ENCODE measurements at places on chromosomes 5 and 9.

DNA sequence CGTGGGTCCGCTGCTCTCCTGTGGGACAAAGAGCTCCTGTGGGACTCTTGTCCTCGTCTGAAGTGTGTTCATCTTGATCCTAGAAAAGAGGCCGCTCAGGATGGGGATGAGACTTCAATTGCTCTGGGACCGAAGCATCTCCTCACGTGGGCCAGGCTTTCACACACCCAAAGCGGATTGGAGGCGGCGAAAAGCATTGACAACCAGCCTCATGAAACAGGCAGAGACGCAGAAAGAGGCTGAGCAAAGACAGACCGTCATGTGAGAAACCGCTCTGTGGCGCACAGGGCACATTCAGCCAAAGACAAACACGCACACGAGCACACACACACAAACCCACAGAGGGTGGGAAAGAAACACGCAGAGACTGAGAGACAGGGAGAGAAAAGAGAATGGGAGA lies 479.5 kb downstream of the SPATA31A7 start:
- no peak for DNase-seq

DNA sequence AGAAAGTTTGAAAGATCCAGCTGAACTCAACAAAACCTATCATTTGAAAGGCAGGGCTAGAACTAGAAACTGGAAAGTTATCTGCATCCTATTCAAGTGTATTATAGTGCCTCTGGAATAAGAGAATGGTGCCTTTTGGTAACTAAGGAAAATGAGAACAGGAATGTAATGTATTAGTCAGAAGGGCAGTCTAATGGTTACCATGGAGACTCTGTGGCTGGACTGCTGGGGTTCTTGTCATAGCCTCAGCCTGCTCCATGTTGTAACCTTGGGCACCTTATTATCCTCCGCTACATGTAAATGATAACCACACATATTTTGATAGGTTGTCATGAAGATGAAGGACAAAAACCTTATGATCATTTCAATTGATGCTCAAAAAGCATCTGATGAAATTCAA lies 24.6 kb upstream of the IFNB1 start:
- DNase-seq = no peak

- no peak for DNase-seq
These were observed 38.7 kb downstream of the MAPK9 start for GRCh38 chr5:180253036-180253824.

- DNase-seq = no peak
These were observed 325.0 kb downstream of the EDIL3 start for GRCh38 chr5:84059672-84060071.

DNA sequence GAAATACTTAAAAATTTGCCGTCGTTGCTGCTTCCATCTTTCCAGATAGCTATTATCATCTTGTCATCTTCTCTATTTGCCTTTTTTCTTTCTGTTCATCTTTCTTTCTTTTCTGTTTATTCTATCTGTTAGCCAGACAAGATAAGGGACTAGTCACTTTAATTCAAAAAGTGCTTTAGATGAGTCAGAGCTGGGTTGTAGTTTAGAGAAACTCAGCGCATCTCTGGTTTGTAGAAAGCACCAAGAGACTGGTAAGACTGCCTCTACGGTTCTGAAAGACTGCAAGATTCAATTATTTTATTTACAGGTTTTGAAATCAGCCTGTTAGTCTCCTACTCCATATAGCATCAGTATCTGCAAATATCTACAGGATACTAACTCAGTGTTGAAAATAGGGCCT lies 562.8 kb upstream of the RIOK2 start:
- DNase-seq = no peak

DNA sequence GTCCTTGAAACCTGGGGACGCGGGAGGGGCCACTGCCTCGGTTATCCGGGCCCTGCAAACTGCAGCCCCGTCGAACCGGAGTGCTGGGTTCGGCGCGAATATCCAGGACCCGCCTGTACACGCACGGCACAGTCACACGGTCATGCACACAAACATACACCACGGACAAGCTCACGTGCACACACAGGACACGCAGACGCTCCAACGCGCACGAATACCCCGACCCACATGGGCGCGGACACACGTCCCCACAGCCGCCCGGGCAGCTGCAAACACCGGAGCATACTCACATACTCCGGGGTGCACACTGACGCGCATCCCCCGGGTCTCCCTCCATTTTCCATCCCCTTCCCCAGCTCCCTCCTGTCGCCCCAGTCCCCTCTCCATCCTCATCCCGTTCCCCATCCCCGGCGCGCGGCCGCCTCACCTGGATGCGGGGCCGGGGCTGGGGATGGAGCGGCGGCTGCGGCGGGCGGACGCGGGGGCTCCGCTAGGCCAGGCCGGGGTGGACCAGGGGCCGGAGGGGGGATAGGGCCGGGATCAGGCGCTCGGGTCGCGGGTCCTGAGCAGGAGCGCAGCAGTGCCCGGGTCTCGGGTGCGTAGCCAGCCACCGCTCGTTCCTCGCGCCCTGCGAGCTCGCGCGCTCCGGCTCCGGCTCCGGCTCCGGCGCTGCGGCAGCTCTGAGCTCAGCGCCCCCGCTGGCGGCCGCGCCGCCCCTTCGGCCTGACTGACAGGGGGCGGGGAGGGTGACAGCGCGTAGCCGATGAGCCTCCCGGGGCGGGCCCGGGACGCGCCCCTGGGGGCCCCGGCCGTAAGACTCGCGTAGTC lies at the start of the genes EIF4E1B and SNCB:
EIF4E1B (plus strand) TSS at position 823 of the 828 bp plus-strand sequence. CDS start 12,113 bp downstream, outside the sequence.
SNCB (minus strand) TSS at position 682 of the 828 bp plus-strand sequence. CDS start 880 bp downstream, outside the sequence.
- DNase-seq = no peak

DNA sequence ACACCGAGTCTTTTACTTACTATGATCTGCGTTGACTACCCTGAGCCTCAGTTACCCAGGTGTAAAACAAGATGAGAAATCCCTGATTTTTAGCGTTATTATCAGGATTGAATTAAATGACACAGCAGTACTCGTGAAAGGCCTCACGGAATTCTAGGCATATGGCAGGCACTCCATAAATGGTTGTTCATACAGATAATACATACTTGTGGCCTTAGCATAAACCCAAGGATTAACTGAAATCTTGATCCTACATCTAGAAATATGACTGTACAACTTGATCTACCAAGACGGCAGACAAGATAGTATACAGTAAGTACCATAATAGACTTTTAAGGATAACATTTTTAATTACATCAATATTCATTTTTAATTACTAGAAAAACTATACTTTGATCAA lies 409.8 kb downstream of the BNC2 start:
- no peak for DNase-seq

- no peak for DNase-seq
These were observed 47.8 kb downstream of the PTTG1 start for GRCh38 chr5:160469156-160470144.

GRCh38 chr5:104172976-104173375 lies 610.4 kb upstream of the NUDT12 start:
- DNase-seq = no peak

- no peak for DNase-seq
These were observed 716.5 kb downstream of the MTRR start for GRCh38 chr5:8585230-8586018.

GRCh38 chr5:110442856-110443255 lies 283.6 kb downstream of the TMEM232 start:
- DNase-seq = no peak

DNA sequence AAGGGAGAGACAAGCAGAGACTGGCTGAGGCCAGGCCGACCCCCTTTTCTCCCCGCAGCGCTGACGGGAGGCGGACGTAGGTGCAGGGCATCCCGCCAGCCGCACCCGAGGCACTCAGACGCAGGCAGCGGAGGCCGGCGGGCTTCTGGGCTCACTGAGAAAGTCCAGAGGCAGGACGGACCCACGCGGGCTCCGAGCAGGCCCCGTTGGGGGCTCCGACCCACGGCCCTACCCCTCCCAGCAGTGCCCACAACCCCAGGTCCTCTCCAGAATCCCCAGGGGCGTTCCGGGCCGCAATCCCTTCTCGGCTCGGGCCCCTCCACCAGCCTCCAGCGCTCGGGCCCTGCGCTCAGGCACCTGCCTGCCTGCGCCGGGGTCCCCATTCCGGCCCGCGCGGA lies 543 bp downstream of the MTMR12 start:
- DNase-seq = no peak

- DNase-seq = no peak
These were observed 1888.9 kb upstream of the CDH6 start for GRCh38 chr5:29304545-29304944.

DNA sequence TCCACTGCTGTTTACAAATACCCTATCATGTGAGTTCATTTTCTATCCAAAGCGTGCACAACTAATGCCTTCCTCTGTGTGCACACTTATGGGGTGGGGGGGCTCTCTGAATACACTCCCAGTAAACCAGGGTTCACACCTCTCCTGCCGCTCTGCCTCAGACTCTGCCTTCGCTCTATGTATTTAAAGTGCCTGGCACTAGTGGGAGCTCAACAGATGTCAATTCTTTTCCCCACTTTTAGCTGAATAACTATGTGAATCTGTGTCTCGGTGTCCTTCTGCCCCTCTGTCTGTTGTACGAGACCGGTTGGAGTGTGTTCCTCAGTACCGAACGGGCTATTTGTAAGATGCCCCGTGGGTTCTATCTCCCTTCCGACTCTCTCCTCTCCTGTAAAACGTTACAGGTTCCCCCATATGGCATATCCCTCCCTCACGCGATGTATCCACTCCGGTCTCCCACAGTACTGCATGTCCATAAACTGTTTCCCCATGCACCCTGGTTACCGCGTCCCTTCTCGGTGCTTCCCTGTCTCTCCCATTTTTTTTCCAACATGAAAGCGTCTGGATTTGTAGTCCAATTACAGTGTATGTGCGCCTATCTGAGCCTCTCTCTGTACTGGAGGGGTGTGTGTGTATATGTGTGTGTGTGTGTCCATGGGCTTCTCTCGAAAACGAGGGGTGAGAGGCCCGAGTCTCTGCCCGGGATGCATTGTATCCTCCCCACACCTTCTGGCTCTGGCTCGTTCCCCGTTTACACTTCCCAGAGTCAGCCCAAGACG lies 1.6 kb downstream of the ELL2 start:
- DNase-seq = peak; percentile 11

DNA sequence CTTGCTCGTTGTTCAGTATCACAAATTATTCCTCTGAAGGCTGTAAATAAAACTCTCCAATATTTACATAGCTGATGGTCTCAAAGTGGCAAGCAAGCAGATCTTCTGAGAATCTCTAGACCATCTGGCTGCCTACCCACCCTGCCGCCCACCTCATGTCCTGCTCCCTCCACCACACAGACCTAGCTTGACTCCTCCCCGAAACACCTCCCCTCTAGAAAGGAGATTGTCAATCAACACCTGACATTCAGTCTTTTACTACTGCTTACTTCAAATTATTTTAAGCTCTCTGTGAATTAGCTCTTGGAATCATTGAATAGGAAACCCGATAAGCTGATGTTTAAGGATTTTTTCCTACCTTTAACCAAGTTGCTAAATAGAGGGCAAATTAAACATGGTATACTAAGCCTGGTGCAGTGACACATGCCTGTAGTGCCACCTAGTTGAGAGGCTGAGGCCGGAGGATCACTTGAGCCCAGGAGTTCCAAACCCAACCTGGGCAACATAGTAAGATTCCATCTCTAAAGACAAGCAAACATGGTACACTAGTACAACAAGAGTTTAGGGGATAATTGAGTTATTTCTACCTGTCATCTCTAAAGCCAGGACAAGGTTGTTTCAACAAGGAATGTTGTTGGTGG lies 10.9 kb upstream of the SOWAHA start:
- no peak for DNase-seq

DNA sequence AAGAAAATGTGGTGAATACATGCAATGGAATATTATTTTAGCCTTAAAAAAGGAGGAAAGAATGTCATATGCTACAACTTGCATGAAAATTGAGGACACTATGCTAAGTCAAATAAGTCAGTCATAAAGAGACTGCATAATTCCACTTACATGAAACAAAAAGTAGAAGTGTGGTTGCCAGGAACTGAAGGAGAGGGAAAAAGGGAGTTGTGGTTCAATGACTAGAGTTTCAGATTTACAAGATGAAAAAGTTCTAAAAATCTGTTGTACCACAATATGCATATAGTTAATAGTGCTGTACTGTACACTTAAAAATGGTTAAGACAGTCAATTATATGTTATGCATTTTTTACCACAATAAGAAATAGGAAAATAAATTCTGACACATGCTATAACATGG lies 95.4 kb downstream of the SLC44A1 start:
- DNase-seq = no peak

- DNase-seq = no peak
These were observed 87.8 kb upstream of the APC start for GRCh38 chr5:112649882-112650281.

- no peak for DNase-seq
These were observed 153.1 kb upstream of the ELL2 start for GRCh38 chr5:96114736-96115135.

DNA sequence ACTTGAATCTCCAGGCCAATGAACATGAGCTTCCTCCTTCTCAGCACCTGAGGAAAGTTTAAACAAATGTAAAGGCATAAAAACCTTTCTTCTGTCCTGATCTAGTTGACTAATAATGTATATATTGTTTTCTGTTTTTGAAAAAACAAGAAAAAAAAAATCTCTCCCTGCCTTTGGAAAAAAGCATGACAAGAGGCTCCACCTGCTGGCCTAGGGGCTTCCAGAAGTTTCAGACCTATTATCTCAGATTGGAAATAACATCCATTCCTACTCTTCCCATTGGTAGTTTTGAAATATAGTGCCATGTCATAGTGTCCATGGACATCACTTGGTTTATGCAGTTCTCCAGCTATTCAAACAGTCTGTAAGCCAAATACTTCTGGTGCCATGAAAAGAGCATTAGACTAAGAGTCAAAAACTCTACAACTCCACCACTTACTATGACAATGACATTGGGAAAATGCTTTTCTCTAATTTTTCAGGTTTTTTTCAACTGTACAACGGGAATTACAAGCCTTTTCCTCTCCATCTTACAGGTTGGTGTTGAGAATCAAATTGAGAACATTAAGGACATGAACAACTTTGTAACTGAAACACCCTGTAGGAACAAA lies 409.6 kb upstream of the MPDZ start:
- no peak for DNase-seq

GRCh38 chr9:109487247-109487646 lies 10.9 kb downstream of the PTPN3 start:
- DNase-seq = no peak

- DNase-seq = no peak
These were observed 6.4 kb upstream of the JMY start for GRCh38 chr5:79229357-79230174.

DNA sequence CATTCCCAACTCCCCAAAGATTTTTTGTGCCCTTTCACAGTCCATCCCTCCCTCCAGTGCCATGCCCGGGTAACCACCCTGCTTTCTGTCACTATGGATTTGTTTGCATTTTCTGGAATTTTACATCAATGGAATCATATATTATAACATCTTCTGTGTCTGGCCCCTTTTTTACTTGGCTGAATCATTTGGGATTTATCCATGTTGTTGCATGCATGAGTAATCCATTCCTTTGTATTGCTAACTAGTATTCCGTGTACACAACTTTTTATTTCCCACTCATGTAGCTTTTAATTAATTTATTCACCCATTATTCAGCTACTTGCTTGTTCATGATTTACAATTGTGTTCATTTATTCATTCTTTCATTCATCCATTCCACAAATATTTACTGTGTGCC lies 94.1 kb downstream of the FGF18 start:
- no peak for DNase-seq

- DNase-seq = no peak
These were observed 122.3 kb downstream of the EFNA5 start for GRCh38 chr5:107548477-107548876.

GRCh38 chr9:78438211-78438610 lies 141.3 kb downstream of the PSAT1 start:
- DNase-seq = no peak

Measured in stimulated activated naive CD4-positive, alpha-beta T cell (primary cell).